GM10248 (cell line): ENCODE measurements at places on chromosomes 7 and 10.

DNA sequence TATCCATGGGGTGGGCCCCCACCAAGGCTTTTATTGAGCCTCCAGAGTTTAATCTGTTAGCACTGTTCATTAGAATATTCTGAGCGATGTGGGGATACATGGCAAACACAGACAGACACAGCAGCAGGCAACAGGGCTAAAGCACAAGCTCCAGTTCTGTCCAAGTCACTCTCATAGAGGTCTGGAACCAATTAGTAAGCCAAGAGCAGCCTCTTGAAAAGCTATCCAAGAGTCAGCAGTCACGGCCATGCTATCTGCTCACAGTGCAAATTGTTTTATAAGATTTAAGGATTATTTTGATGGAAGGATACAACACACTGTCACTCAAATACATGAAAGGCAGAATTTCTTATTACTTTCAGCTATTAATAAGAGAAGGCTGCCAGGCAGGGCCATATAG, 86.4 kb upstream of the DGKB start:
- DNase-seq = no peak

DNA sequence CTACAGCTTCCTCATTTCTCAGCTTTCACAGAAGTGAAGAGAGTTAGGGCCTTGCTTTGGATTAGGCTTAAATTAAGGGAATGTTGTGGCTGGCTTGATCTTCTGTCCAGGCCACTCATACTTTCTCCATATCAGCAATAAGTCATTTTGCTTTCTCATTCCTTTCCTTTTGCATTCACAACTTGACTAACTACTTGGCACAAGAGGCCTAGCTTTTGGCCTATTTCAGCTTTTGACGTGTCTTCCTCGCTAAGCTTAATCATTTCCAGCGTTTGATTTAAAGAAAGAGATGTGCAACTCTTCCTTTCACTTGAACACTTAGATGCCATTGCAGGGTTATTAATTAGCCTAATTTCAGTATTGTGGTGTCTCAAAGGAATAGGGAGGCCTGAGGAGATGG, 712.0 kb downstream of the INHBA start:
- DNase-seq = no peak

- DNase-seq = no peak
Observed at GRCh38 chr7:98423043-98423442, 22.2 kb upstream of the BAIAP2L1 start.

- DNase-seq = no peak
Observed at GRCh38 chr10:59354434-59354833, 7.9 kb downstream of the FAM13C start.

DNA sequence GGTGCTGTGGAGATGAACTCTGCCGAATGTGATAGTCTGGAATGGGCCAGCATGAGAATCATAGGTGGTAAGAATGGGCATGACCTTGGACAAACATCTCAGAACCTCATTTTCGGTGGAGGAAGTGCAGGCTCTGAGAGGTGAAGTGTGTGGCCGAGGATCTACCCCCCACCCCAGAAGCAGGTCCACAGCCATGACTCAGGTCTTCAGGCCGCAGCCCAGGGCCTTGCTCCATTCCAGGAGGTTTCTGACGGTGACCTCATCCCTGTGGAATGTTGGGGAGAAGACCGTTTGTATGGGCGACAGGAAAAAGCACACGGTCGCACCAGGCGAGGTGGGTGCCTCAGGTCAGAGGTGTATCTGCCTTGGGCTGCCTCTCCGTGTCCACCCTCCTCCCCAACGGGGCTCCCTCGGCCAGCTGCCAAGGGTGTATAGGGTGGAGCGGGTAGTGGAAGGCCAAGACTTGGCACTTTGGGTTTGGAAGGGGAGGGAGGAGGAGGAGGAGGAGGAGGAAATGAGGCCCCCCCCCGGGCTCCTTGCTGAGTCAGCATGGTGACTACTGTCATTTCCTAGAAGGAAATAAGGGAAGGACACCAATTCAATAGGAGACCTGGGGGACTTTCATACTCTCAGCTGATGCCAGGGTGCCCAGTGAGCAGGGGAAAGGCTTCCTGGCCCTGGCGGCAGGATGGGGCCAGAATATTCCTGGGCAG, 168.0 kb upstream of the RHEB start:
- no peak for DNase-seq

DNA sequence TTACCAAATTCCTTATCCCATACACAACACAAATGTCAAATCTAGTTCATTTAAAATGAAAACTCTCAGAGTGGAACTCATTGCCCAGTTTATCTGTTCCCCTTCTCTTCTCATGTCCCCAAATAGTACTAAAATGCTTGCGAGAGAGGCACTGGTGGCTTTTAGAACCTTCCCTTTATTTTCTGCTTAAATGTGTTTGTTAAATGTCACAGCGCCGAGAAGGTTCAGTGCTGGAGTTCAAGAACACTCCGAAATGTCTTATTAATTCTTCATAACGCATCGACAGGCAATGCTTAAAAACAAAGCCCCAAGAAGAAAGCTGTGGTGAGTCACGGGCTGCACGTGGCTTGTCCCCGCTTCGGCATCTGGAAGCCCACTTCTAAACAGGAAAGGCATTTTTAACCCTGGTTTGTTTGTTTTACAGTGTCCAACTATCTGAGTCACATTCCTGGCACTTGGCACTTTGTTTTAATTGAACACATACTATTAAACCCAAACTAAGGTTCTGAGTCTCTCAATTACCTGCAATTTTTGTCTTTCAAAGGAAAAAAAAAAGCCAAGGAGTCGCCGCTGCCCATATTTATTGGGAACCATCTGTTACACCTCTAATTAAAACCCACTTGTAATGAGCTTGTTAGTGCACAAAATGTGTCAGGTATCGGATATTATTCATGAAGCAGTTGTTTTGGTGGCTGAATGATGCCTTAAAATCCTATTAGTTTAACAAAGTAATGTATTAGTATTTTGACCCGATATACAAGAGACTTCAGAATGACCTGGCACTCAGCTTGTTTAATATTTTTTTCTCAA, 49.9 kb upstream of the MGMT start:
- DNase-seq = no peak

- DNase-seq = no peak
Observed at GRCh38 chr7:108589199-108589598, 19.5 kb downstream of the DNAJB9 start.

- no peak for DNase-seq
Observed at GRCh38 chr10:12513775-12514673, 164.7 kb downstream of the CAMK1D start.

GRCh38 chr7:77320137-77320536, 96.0 kb downstream of the GSAP start:
- no peak for DNase-seq

DNA sequence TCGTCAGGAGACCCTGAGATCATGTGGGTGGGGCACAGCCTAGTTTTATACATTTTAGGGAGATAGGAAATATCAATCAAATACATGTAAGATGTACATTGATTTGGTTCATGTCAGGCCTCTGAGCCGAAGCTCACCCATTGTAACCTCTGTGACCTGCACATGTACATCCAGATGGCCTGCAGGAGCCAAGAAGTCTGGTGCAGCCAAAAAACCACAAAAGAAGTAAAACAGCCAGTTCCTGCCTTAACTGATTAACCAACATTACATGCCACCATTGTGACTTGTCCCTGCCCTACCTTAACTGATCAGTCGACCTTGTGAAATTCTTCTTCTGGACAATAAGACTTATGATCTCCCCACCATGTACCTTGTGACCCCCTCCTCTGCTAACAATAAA, 16.0 kb upstream of the LRRC61 start:
- DNase-seq = no peak

DNA sequence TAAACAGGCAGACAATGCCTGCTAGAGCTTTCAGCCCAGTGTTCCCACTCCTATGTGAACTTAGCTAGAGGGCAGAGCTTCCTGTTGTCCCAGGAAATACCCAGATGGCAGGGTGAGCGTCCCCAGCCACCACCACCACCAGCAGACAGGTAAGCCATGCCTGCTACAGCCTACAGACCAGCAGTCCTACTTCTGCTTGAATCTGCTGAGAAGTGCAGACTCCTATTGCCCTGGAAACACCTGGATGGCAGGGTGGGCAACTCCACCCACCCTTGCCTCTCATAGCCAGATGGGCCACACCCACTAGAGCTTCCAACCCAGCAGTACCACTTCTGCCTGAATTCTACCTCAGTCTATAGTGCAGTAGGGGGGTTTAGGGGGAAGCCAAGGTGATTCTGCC, 64.4 kb downstream of the FBXL13 start:
- DNase-seq = no peak
